ENCODE measurements at places on chromosomes 2 and 18.

DNA sequence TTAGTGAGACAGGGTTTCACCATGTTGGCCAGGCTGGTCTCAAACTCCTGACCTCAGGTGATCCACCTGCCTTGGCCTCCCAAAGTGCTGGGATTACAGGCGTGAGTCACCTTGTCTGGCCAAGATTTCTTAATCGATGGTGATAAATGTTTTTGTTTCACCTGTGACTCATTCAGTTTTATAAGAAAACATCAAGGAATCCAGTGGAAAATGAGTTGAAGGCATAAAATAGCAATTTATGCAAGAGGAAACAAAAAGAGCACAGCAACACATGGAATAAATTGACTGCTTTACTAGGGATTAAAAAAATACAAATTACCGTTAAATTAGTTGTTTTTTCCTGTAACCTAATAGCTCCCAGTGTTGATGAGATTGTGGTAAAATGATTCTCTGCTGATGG lies 80.2 kb downstream of the CDK15 start:
- DNase-seq: no peak

DNA sequence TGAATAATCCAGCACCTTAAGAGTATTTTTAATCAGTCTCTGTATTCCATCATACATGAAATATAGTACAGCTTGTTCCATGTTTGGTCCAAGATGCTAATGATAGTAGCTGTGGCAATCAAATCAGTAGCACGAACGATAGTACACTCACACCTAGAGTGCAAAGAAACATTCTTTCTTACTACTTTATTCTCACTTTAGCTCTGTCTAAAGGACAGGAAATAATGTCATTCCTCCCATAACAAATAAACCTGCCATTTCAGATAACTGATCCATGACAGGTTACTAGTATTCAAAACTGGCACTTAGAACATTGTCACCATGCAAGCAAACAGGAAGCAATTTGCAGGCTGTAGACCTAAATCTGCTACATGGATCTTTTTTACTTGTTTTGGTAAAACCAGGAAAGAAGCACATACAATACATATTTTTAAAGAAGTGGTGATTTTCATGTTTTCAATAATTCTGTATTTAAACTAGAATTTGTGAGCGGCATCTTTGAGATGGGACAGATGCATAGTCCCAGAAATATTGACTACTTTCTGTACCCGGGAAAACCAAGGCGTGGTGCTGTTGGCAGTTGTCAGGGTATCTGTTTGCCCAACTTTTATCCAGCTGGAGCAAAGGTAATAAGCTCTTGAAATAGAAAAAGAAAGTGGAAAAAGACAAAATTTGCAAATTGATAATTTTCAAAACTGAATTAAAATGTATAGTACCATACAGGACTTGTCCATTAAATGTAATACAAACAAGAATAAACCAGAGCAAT lies 49.5 kb downstream of the IKZF2 start:
- no peak for DNase-seq

DNA sequence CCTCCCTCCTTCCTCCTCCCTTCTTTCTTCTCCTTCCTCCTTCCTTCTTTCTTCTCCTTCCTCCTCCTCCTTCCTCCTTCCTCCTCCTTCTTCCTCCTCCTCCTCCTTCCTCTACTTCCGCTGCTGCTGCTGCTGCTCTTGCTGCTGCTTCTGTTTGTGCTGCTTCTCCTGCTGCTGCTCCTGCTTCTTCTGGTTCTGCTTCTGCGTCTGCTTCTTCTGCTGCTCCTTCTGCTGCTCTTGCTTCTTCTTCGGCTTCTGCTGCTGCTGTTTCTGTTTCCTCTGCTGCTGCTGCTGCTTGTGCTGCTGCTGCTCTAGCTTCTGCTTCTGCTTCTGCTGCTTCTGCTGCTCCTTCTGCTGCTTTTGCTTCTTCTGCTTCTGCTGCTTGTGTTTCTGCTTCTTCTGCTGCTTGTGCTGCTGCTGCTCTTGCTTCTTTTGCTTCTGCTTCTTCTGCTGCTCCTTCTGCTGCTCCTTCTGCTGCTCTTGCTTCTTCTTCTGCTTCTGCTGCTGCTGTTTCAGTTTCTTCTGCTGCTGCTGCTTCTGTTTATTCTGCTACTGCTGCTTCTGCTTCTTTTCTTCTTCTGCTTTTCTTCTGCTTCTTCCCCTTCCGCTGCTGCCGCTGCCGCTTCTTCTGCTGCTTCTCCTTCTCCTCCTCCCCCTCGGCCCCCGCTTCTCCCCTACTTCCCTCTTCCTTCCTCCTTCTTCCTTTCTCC lies 8.6 kb downstream of the SNRNP27 start:
- DNase-seq: no peak

GRCh38 chr2:71500426-71501079 lies 47.2 kb downstream of the DYSF start:
- DNase-seq: no peak

DNA sequence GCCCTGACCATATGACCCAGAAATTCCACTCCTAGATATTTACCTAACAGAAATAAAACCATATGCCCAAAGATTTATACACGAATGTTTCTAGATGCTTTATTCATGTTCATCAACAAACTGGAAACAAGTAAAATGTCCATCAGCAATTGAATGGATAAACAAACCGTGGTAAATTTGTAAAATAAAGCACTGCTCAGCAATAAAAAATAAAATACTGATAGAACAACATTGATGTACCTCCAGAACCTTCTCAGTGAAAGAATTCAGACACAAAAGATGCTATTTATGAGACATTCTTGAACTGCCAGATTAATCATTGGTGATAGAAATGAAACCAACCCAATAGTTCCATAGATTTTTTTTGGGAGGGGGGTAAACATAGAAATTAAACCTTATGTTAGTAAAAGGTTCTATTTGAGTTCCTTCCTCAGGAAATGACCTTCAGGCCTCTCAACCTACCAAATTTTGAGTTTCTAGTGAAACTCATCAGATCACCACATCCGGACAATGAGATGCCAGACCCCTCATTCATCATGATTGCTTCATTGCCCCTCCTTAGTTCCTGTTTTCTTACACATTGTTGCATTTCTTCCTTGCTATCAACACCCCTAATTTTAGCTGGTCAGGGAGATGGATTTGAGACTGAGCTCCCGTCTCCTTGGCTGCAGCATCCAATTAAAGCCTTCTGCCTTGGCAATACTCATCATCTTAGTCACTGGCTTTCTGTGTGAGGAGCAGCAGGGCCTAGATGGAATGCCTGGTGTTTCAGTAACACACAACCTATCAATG lies 203.5 kb downstream of the LPIN1 start:
- no peak for DNase-seq
